ENCODE measurements at places on chromosomes 2 and 18. TPM values are rescaled to one million over a fixed set of nuclear protein-coding genes. Genes with fewer than 3 reads are reported as not detected.

DNA sequence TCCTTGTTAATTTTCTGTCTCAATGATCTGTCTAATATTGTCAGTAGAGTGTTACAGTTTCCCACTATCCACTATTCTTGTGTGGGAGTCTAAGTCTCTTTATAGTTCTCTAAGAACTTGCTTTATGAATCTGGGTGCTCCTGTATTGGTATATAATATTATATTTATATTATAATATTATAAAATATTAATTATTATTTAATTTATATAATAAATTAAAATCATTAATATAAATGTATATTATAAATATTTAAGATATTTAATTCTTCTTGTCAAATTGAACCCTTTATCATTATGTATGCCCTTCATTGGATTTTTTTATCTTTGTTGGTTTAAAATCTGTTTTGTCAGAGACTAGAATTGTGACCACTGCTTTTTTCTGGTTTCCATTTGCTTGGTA is 1950.2 kb upstream of the LRRTM1 start:
- no peak for DNase-seq

DNA sequence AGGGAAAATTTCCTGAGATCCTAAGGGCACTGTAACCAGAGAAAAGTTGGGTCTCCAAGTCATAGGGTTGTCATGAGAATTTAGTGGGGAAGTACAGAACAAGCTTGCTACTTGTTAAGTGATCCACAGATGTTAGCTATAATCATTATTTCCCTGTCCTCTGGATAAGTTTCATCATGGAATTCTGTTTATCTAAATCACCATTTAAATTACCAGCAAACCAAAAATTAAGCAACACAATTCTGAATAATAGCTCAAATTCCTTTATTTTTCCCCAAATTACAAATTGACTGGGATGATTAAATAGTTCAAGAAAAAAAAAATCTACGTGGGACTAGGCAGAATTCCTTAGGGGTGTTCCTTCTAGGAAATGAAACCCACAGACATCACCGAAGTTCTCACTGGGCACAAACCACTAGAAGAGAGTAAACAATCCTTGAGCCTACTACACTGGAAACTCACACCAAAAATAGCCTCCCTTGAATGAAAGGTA is 159.5 kb downstream of the COL6A3 start:
- DNase-seq = no peak

GRCh38 chr2:98917031-98917471 is 19.0 kb downstream of the CRACDL start:
- peak; percentile 88 for DNase-seq

DNA sequence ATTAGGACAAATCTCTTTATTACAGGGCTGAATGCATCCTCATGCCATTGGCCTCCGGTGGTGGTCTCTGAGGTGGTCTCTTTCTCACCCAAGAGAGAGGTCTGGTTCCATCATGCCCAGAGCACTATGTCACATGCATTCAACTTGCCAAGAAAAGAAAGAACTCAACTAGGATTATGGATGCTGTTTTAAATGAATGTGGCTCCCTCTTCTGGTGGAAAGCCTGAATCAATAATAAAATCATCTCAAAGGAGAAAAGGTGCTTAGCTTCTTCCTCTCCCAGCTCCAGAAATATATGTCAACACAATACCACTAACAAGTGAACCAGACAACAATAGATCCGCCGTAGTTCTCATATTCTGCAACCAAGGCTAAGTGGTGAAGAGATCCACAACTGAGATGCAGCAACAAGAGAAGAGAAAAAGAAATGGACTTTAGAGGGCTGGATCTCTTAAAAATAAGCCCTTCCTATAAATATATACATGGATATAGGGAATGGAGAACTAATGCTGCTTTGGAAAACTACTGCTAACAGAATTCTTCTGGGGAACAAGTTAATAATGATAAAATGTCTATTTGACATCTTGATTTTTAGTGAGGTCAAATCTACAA is 396.8 kb downstream of the NCKAP5 start:
- DNase-seq = peak; percentile 62

DNA sequence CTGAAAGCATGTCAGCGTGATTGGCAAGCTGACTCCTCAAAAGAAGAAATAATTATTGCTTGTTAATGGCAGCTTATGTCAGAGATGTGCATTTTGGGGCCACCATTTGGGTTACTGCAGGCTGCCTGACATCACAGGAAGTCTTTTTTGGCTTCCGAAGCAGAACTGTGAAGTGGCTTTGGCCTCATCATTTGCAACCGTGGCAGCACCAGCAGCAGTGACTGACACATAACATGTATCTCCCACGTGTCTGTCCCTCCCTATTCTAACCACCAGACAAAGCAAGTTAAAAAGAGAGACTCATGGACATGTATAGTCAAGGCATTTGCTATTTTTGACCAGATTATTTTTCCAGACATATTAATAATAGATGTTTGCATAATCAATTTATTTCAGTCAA is 488.7 kb upstream of the ACVR2A start:
- no peak for DNase-seq

- no peak for DNase-seq
Observed at GRCh38 chr2:21451403-21451802, 327.6 kb downstream of the TDRD15 start.

DNA sequence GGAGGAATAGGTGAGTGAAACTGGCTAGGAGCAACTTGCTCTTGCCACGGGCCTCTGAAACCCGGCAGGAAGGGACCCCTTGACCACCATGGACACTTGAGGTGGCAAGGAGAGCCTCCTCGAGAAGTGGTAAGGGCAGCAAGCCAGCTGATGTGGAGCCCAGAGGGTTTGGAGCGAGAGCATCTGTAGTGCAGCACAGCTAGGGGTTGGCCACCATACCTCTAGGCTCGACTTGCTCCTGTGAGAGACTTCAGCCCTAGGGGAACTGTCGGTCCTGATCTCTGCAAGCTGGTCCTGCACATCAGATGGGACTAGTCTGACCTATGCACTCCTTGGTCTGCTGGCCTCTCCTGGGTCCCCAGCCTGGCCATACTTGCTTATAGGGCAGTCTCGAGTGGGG is 158.4 kb downstream of the CCDC178 start:
- no peak for DNase-seq

DNA sequence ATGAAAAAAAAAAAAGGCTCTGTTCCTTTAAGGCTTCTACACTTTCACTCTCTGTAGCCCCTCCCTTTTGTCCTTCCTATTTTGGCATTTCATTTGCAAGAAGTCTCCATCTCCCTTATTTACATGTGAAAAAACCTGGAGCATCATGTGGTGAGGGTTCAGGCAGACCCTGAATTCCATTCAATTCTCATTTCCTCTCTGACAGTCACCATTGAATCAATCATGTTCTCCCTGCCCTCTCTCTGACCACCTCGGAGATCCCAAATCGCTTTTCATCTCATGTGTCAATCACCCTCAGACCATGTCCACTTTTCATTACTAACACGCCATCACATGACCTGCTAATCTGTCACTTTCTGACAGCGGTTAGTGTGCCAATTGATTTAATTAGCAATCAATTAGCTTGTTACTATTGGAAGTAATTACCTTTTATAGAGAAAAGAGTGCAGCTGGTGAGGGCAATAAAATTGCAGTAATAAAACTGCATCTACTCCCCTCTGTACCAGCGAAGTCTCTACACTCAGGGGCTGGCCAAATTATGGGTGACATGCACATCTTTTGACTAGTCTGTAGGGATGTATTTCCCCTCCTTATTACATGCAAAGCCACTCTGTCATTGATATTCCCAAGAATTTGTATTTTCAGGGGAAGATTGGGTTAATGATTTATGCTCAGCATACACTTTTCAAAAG is 317.4 kb downstream of the EN1 start:
- DNase-seq = no peak

Gene RNF144A
- total RNA-seq = 65.3 TPM

Gene DSG1
- total RNA-seq = not detected

Gene NEDD4L
- 36.4 TPM for total RNA-seq

Gene UGT1A8
- not detected for total RNA-seq

Gene ICOS
- not detected for total RNA-seq

Measured in glomerular endothelial cell (primary cell).